ENCODE measurements at places on chromosomes 2 and 18. TPM values are rescaled to one million over a fixed set of nuclear protein-coding genes. Genes with fewer than 3 reads are reported as not detected.

Gene APCDD1
- total RNA-seq = not detected

Gene PARD3B
- total RNA-seq = 1.0 TPM

Gene ZNF396
- 2.8 TPM for total RNA-seq

Gene RNF125
- total RNA-seq = 31.2 TPM

Gene C18orf63
- not detected for total RNA-seq

Gene UCN
- 3.7 TPM for total RNA-seq

Gene VIT
- not detected for total RNA-seq

Gene SCYGR6
- total RNA-seq = not detected

Gene SH3RF3
- total RNA-seq = 0.36 TPM

Gene GPR45
- total RNA-seq = not detected

Gene NCKAP5
- total RNA-seq = not detected

Gene ALK
- not detected for total RNA-seq

Gene CHAC2
- total RNA-seq = 5.5 TPM
